ENCODE measurements at places on chromosomes 2 and 18.

DNA sequence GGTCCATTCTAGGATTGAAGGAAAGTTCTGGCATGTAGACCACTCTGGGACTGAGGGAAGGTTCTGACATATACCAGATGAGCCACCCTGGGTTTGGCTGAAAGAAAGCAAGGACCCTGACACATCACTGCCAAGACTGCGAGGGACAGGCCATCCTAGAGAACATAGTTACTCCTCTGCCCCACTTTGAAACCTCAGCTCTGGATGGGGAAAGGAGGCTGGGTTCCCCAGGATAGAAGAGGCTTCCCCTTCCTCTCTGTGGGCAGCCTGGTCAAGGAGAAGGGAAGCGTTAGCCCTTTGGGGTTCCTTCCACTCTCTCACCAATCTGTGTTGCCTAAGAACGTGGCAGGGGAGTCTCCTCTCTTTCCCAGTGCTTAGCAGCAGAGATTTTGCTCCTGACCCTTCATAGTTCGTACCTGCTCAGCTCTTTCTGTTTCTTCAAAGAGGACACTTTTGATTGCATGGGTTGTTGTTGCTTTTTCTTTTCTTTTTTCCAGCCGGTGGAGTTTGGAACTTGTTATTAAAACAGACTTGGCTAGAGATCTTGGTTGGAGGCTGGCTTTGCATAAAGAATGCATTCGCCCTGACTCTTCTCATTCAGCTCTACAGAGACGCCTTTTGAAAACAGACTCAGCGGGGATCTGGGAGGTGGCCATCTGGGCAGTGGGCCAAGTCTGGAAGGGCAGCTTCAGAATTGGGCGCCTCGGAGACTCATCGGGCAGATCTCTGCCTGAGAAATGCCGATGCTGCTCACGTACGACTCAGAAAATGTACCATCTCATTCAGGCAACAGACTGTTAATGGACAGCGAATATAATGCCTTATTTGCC is 166.1 kb downstream of the CLIP4 start:
- DNase-seq: no peak

- DNase-seq: peak; percentile 20
These were observed 44.0 kb downstream of the PDCL3 start for GRCh38 chr2:100606726-100607343.

DNA sequence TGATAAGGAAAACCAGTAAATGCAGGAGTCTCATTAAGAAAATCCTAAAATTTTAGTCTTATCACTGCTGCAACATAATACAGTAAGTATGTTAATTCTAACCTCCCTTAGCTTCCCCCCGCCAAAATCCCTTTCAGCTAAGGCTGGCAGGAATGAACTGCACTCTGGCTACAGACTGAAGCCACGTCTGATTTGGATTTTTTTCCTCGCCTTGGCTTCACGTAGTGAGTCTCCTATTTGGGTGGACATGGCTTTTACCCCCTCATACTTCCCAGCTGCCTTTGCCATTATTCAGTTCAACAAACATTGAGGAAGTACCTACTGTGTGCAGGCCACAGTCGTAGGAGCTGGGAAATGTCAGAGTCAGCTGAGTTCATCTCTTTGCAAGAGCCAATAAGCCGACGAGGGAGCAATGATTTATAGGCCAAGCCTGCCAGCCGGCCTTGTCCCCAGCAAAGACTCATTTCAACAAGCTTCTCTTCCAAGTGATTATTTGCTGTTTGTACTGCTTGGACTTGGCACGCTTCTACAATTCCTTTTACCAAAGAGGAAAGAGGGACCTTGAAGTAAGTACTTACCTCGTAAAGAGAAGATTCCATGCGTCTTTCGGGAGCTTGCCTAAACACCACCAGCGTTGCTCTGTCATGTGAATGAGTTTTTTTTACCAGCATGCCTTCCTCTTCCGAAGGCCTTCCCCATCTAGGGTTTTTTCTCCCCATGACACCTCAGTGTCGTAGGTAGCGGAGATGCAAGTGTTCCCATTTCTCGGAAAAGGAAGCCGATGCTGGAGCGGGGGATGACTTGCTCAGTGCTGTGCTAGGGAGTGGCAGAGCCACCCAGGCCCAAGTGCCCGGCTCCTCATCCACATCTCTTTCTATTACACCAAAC is 138.6 kb downstream of the KLHL29 start:
- no peak for DNase-seq

GRCh38 chr2:118991554-118991953 is 49.6 kb downstream of the MARCO start:
- no peak for DNase-seq

- DNase-seq: peak; percentile 31
These were observed 749 bp downstream of the STK25 start for GRCh38 chr2:241507430-241508239.

DNA sequence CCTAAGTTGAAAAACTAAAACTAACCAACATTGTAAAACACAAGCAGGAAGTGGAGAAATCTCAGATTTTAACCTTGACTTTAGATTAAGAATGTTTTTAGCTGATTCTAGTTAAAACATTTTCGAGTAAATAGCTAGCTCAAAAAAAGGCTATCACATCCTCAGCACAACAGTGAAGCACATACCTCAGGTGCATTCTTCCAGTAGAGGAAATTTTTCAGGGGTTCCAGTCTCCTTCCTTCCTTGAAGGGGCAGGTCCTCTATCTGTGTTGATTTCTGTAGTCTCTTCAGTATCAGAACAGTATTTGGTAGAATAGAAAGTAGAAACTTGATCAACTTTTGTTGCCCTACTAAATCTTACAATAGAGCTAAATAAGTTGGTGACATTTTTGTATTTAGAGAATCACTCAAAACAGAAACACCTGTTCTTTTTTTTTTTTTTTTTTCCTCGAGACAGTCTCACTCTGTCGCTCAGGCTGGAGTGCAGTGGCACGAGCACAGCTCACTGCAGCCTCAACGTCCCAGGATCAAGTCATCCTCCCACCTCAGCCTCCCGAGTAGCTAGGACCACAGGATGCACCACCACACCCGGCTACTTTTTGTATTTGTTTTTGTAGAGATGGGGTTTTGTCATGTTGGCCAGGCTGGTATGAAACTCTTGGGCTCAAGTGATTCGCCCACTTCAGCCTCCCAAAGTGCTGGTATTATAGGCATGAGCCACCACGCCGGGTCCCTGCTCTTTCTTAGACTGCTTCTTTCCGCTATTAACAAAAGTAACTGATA is 6.9 kb upstream of the GPR155 start:
- DNase-seq: peak; percentile 15

DNA sequence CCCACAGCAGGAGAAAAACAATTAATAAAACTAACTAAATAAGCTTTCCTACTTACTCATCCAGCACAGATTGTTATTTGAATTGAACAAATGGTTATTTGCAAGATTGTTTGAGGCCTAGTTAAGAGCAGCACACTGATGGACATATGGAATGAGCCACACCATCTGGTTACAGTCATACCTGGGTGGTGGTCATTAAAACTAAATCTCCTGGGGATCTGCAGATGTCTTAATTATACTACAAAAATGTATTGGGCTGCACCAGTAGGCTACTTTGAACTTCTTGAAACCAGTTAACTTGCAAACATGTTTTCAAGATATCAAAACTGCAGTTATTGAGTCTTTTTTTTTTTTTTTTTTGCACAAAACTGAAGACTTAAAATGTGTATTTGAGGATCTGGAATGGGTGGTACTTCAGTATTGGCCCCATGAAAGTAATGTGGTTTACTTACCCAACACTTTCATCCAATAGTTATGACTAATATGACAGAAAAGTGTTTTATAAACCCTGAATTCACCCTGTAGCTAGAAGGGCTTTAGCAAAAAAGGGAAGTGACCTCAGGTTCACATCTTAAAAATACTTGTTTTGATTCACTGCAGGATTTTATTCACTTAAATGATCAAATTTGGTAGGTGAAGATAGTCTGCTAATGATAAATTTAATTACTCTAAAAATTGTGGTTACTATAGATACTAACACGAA is 10.8 kb downstream of the AGFG1 start:
- DNase-seq: no peak

- DNase-seq: peak; percentile 55
These were observed 52.0 kb downstream of the ARL4C start for GRCh38 chr2:234444893-234445292.

GRCh38 chr2:86352137-86352726 is 14.8 kb upstream of the REEP1 start:
- no peak for DNase-seq

GRCh38 chr2:240127191-240127750 is 8.8 kb downstream of the COPS9 start:
- DNase-seq: peak; percentile 0

All from activated naive CD4-positive, alpha-beta T cell treated with Interleukin-2 at 50 U/mL for 16 hours (primary cell).